ENCODE measurements at places on chromosomes 2 and 18.

GRCh38 chr2:177394594-177394973, 2.0 kb downstream of the AGPS start:
- no peak for DNase-seq

- no peak for DNase-seq
These were observed 127.2 kb upstream of the EML6 start for GRCh38 chr2:54595999-54596902.

DNA sequence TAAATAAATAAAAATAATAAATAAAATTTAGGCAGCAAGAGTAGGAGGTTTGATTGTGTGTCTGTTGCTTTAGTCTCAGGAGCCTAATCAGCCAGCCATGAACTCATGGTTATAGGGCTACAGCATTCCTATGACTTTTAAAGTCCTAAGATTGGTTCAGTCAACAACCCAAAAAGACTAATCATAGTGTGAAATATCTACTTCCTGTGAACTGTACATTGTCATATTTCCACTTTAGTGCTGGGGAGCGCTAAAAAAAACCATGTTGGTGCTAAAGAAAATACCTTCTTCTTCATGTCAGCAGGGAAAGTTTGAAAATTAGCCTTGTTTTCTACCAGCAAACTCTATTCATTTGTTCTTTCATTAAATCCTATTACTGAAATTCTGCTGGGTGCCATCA, 521.6 kb downstream of the RNF144A start:
- no peak for DNase-seq

- no peak for DNase-seq
These were observed 7.8 kb downstream of the TIA1 start for GRCh38 chr2:70240599-70240998.

GRCh38 chr2:130826821-130827501, 9.8 kb upstream of the ARHGEF4 start:
- no peak for DNase-seq

GRCh38 chr18:25454730-25455129, 102.8 kb upstream of the ZNF521 start:
- no peak for DNase-seq

- no peak for DNase-seq
These were observed 5.7 kb downstream of the GREB1 start for GRCh38 chr2:11539317-11540147.

GRCh38 chr2:150762571-150762970, 275.1 kb upstream of the RND3 start:
- DNase-seq, result no peak

- no peak for DNase-seq
These were observed 503.6 kb downstream of the ARHGAP15 start for GRCh38 chr2:143632751-143633374.

GRCh38 chr2:37223131-37223530, 8.3 kb downstream of the CEBPZ start:
- no peak for DNase-seq

- DNase-seq, result no peak
These were observed 171.0 kb downstream of the AFF3 start for GRCh38 chr2:99971326-99971900.

GRCh38 chr18:57940166-57940660, 103.8 kb upstream of the NEDD4L start:
- DNase-seq, result no peak

DNA sequence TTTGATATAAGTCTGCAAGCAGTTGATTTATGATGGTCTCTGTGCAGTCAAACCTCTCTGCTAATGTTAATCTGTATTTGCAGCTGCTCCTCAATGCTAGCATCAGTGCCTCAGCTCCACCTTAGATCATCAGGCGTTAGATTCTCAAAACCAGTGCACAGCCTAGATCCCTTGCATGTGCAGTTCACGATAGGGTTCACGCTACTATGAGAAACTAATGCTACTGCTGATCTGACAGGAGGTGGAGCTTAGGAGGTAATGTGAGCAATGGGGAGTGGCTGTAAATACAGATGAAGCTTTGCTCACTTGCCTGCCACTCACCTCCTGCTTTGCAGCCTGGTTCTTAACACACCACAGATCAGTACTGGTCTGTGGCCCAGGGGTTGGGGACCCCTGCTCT, 18.4 kb downstream of the RBKS start:
- DNase-seq, result peak; percentile 20

DNA sequence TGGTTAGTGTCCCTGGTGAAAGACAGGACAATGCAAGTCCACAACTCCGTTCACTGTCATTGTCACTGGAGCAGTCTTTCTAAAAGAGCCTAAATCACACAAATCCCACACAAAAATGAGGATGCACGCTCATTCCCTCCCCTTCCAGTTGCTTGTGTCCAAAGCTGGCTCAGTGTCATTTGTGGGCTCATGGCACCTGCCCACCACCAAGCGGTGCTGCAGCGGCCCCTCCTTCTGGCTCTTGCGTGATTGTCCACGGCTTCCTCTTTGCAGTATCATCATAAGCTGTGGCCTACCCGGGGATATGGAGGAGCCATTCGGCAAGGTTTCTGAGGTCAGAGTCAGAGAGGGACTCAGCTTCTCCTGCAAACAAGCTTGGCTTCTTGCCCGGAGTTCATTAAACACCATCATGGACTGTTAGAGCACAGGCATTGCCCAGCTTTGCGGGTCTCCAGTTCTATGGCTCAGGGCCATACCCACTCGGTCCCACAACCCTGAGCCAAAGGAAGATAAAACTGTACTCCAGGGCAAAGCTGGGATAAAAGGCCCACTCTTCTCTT, 179.4 kb upstream of the AGAP1 start:
- no peak for DNase-seq

GRCh38 chr2:236168110-236169080, at the start of gene GBX2:
Gene GBX2, minus strand, starts transcription at chr2:236168386. Its CDS starts 415 bp downstream, at chr2:236167971.
- peak; percentile 35 for DNase-seq

- no peak for DNase-seq
These were observed 17.3 kb downstream of the EN1 start for GRCh38 chr2:118830118-118830517.

GRCh38 chr2:229749779-229750178, 35.4 kb upstream of the DNER start:
- DNase-seq, result no peak

DNA sequence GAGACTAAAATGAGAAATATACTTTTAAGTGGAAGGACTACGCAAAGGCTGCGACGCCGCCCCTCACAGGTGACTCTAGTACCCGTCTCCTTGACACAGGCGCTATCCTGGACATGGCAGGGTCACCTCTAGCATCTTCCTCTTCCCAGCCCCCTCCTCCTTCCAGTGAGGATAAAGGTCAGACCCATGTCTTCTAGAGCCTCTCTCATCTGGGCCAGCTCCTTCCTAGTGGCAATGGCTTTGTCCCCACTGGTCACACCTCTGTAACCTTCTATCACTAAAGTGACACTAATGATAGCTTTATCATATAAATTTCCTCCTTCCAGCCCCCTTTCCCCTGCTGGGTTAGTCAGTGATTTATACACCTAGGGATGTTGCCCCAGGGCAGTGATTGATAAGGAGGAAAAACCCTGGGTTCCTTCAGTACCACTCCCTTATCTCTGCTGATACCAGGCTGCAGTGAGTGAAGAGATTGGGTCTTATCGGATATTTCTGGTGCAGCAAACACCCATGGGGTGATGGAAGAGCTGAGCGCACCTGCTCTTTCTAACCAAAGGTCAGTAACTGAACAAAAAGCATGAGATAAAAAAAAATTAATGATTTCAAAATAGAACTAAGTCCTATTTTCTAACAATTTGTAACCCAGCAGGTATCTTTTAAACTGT, 62.0 kb upstream of the FZD5 start:
- DNase-seq, result no peak

GRCh38 chr2:241897231-241897916, 27.8 kb downstream of the RTP5 start:
- no peak for DNase-seq

GRCh38 chr2:186617148-186617547, 27.3 kb downstream of the ITGAV start:
- DNase-seq, result no peak

DNA sequence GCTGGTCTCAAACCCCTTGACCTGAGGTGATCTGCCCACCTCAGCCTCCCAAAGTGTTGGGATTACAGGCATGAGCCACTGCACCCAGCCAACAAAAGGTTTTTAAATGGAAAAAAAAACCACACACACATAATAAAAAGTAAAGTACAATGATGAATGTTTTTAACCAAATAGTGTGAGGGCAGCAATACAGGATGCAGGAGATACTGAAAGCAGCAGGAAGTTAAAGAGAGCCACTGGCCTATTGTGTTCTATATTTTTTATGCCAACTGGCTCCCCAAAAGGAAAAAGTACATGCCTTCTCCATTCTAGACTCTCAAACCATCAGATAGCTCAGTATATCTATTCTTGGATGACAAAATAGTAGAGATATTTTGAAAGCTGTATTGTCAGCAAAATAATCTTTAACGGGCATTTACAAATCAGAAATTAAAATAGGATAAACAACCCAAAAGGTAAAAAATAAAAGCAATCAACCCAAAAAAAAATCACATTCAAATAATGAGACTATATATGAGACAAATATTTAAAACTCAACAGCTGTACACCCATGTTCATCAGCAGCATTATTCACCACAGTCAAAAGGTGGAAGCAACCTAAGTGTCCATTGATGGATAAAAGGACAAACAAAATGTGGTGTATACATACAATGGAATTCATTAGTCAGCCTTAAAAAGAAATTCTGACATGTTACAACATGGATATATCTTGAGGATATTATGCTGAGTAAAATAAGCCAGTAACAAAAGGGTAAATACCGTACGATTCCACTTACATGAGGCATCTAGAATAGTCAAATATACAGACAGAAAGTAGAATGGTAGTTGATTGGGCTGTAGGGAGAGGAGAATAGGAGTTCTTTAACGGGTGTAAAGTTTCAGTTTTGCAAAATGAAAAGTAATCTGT, 26.2 kb downstream of the GPATCH11 start:
- DNase-seq, result peak; percentile 99

- DNase-seq, result no peak
These were observed 98.3 kb downstream of the KLF7 start for GRCh38 chr2:207067473-207067872.

DNA sequence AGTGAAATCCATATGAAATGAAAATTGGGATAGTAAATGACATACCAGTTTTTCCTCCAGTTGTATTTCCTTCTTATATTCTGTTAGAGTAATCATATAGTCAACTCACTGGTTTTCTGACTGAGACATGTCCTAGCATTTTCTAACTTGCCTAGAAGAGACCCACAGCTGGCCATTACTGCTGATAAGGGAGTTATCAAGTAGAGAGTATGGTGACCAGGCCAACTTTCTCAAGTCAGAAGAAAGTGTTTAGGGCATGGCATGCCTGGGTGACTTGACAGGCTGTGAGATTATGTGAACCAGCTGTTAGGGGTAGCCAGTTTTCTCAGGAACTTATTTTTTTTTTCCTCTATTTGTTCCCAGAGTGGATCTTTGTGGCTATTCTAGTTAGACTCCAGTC, 81.2 kb downstream of the GPD2 start:
- peak; percentile 68 for DNase-seq

GRCh38 chr2:187959821-187960220, 331.9 kb upstream of the GULP1 start:
- peak; percentile 63 for DNase-seq

GRCh38 chr2:96808176-96808837, 7.8 kb upstream of the CNNM3 start:
- no peak for DNase-seq

- DNase-seq, result no peak
These were observed 731.1 kb downstream of the RNF144A start for GRCh38 chr2:7648221-7648795.
